T1000 (cell line): ENCODE measurements at places on chromosomes 2 and 18.

GRCh38 chr2:62550461-62550860 lies 44.5 kb upstream of the TMEM17 start:
- DNase-seq, result no peak

DNA sequence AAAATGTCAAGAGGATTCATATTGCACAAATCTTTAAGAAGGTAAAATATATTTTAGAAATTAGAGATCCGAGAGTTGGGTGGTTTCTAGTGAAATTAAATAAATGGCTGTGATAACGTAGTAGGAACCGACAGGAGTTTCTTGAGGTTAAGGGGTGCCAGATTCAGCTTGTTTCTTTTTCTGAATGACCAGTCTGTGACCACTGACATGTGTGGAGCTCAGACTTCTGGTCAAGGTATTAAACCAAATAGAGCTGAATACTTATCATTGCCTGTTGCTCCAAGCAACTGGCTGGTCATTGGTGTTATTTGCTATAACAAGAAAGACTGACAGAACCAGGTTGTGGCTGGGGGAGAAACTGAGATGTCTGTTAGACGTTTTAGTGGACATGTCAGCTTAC lies 408.2 kb upstream of the HS6ST1 start:
- no peak for DNase-seq

- no peak for DNase-seq
Observed at GRCh38 chr2:100214265-100214971, 72.0 kb upstream of the AFF3 start.

- no peak for DNase-seq
Observed at GRCh38 chr2:217643789-217644301, 358.9 kb downstream of the TNS1 start.

DNA sequence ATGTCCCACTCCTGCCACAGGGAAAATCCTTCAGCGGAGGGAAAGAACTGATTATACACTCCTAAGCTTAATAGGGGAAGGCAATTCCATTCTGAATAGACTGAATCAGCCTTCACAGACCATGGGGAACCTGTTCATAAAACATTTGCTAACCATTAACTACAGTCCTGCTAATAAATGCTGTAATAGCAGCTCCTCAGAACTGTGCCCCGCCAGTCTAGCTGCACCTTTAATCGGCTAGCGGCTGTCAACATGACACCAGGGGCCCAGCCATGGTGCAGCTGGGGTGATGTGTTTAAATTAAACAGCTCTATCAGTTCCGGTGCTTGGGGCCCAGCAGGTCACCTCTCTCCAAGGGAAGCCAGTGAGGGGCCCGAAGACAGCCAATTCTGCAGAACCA lies 77.8 kb downstream of the GALNT14 start:
- no peak for DNase-seq

GRCh38 chr2:120768112-120769048 lies 32.7 kb downstream of the GLI2 start:
- no peak for DNase-seq

DNA sequence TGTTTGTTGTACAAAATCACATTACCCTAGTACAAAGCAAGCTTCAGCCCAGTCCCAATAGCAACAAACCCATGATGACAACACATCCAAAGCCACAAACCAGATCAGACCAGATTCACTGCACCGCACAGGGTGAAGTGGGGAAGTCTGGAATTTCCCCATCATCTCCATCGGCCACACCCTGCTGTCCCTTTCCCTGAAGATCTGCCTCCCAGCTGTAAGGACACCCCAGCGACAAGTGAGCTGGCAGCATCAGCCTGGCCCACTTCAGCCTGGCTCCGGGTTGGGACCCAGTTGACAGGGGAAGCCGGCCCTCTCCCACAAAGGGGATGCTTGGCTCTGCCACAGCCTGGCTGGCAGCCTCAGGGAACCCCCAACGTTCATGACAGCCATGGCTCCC lies 207.6 kb downstream of the MGAT5 start:
- DNase-seq, result no peak

GRCh38 chr2:43193652-43194120 lies 32.7 kb downstream of the ZFP36L2 start:
- no peak for DNase-seq

GRCh38 chr18:4870177-4870773 lies 326.8 kb downstream of the AKAIN1 start:
- DNase-seq, result no peak
